Caudate nucleus (tissue), 63 donors: ENCODE measurements at places on chromosomes 3 and 15.

DNA sequence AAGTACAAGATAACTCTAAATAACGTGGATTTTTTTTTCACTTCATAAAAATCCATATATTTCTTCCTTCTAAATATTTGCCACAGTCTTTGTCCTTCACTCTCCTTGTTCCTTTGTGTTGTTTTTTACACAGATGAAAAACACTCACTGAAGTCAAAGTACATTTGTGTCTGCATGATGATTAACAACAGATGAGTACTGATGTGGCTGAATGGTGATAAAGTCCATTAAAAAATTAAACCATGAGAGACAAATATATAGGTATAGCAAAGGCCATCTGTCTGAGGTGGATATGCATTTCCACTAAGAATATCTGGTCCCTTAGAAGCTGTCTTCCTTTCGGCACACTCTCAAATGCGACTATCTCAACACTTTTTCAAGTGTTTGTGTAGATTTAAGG, 317.5 kb upstream of the MCTP2 start:
- no peak for DNase-seq

- no peak for DNase-seq
These were observed 15.3 kb upstream of the AGBL1 start for GRCh38 chr15:86064326-86064725.

- no peak for DNase-seq
These were observed 100.1 kb upstream of the SPATA12 start for GRCh38 chr3:56960234-56960917.

DNA sequence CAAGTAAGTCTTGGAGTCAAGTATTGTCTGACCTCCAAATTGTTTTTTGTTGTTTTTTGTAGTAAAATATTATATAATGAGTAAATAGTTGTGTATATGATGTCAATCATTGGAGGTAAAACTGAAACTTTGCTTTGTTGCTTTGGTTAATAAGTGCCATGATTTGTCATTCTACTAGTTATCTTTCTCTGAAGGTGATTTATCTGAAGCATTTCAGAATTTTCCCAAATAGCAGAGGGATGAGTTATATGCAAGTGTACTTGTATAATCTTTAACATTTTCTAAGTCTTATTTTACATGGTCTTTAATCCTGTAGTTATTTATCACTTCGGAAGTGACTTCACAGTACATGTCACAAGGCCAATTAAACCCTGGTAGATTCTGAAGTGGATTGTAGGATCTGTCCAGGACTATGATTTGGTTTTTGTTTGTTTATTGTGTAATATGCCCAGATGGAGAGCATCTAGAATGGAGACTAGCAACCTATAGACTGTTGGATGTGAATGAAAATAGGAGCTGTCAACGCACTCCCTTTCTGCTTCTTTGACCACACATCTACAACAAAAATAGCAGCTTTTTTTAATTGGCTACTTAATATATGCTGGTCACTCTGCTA, 93.1 kb upstream of the SAMMSON start:
- no peak for DNase-seq
